ENCODE measurements at places on chromosomes 5 and 9.

DNA sequence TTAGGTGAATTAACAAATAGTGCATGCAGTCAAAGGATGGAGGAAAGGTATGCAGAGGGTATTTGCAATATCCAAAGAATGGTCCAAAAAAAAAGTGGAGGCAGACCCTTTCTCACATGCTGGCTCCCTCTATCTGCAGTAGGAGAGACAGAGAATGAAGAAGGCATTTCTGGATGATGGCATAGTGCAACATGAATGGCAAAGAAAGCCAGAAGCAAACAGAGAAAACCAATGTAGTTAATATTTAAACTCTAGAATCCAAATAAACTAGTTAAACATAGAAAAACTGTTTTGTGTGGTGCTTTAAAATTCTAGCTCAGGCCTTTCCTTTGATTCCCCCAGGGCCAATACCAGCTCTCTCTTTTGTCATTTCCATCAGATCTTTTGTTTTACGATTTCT is 403.1 kb upstream of the WWC1 start:
- no peak for DNase-seq

DNA sequence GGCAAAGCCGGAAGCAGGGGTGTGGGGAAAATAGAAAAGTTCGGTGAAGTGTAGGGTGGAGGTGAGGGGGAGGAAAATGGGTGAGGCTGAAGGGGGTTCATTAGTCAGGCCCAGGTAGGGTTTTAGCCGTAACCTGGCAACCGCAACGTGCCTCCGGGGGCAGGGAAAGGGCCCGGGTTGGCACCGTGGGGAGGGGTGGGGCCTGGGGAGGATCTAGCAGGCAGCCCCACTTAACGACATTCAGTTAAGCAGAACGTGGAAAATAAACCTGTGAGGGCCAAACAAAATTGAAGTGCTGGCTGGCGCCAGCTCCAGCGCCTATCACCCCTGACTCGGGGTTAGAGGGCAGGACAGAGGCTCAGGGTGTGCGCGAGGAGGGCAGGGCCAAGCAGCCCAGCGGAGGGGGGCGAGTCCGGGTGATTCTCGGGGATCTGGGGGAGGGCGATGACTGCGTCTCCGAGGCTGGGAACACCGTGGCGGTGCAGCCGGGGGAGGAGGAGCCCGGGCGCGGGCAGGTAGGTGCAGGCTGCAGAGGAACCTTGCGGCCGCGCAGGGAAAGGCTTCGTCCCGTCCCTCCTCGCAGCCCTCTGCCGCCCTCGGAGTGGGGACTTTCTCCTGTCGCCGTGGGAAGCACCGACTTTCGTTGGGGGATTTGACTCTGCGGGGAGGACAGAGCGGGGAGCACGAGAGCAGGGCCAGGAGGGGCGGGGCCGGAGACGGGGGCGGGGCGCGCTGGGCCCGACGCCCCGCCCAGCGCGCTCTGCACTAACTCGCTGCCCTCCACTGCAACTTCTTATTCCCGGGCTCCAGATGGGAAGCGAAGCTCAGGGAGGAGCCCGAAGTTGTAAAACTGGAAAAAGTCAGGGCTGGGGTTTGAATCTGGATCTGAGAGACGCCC is 5.1 kb downstream of the RGS14 start:
- peak; percentile 86 for DNase-seq

GRCh38 chr5:54577937-54578653 is 60.5 kb downstream of the SNX18 start:
- DNase-seq: no peak

DNA sequence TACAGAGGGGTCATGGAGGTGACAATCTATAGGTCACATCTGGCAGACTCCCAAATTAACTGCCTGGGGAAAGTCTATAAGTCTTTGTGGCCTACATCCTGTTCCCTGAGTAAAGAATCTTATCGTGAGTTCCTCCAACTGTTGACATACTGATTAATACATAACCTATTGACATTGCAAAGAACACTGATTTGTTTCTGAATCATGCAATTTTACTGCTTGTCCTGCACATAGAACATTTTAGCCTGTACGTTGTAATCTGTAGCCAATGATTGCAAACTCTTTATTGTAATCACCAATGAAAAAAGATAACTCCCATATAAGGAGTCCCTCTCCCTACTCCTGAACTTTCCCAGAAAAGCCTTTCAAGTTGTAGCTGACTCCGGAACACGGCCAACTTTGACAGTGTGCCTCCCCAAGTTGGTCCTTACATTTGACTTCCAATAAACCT is 18.8 kb upstream of the OR2K2 start:
- DNase-seq: no peak

DNA sequence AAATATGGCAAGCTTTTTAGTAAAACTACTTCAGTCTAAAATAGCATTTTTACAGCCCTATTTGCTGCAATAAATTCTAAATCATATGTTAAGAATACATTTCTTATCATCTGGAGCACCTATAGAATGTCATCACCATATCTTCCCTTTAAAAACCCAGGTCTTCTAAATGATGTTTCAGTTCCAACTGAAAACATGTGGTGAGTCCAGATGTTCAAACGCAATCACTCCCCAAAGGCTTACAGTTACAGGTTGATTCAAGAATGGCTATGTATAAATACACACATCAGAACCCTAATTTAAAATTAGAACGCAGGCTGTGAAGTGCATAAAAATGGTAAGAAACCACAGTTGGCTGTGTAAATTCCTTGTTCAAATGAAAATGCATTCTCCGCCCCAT is 796.3 kb downstream of the MAT2B start:
- DNase-seq: no peak

- no peak for DNase-seq
These were observed 50.7 kb downstream of the ICE1 start for GRCh38 chr5:5473226-5473625.

- no peak for DNase-seq
These were observed 120.2 kb upstream of the FSTL4 start for GRCh38 chr5:133732536-133732935.

GRCh38 chr5:73125289-73125688 is 4.9 kb downstream of the TMEM171 start:
- no peak for DNase-seq

DNA sequence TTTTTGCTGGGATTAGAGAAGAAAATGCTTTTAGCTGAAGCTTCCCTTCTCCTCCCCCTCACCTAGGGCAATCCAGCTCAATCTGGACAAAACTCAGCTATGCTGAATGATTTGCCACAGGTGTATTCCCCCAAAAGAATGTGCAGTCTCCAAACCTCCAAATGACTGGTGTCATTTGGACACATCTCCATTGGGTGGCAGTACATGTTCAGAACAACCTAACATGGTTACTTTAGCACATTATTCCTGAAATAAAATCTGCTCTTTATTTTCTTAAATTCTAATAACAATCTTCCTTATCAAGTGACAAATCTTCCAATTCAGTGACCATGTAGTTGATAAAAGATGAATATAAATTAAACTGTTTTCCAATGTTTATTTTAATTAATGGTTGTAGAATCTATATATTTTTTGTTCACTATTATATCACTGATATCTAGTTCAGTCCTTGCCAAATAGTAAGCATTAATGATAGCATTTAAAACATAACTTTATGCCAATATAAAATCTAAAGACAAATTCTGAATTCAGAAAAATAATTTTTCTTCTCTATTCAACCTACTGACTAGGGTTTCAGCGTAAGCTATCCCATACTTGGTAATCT is 61.3 kb upstream of the MOCS2 start:
- DNase-seq: peak; percentile 39
